ENCODE measurements at places on chromosomes 2 and 18.

GRCh38 chr2:235235977-235236767, 257.7 kb upstream of the AGAP1 start:
- no peak for DNase-seq

DNA sequence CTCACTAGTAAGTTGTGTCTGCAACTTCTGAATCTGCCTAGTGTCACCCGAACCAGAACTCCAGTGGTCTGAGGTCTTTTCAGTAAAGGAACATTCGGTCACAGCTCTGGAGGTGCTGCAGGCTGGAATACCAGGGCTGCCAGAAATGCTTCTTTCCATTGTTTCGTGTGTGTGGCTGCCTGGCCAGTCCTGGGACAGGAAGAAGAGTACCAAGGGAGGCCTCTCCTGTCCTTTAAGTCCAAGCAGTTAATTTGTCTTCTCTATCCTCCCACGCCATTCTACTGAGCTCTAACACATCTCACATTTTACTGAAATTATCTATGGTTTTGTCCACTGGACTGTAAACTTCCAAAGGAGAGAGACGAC, 196.0 kb downstream of the LNPK start:
- DNase-seq, result no peak

DNA sequence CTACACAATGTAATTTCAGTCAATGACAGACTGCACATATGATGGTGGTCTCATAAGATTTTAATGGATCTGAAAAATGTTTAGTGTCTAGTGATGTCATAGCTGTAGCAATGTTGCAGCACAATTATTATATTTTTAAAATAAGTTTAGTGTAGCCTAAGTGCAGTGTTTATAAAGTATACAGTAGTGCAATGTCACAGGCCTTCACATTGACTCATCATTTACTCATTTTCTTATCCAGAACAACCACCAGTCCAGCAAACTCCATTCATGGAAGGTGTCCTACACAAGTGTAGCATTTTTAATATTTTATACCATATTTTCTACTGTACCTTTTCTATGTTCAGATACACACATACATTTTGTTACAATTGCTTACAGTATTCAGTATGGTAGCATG, 663.1 kb downstream of the ERBB4 start:
- no peak for DNase-seq

GRCh38 chr18:57846258-57846657, 43.1 kb upstream of the ATP8B1 start:
- DNase-seq, result no peak

DNA sequence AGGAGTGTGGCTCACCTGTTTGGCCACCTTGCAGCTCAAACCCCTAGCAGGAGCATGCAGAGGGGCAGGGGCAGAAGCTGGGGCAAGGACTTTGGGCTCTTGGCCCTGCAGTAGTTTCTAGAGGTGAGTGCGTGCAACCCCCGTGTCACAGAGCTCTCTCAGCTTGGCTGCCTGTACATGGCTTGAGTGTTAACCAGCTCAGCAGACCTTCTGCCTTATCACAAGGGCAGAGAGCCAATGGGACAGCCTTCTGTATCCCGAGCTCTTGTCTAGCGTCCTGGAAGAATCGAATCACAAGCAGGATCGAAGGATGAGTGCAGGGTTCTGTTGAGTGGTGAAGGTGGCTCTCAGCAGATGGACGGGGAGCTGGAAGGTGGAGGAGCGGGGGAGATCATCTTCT, 120.3 kb upstream of the TMEM18 start:
- no peak for DNase-seq

GRCh38 chr2:239266779-239267287, 134.0 kb downstream of the HDAC4 start:
- no peak for DNase-seq

DNA sequence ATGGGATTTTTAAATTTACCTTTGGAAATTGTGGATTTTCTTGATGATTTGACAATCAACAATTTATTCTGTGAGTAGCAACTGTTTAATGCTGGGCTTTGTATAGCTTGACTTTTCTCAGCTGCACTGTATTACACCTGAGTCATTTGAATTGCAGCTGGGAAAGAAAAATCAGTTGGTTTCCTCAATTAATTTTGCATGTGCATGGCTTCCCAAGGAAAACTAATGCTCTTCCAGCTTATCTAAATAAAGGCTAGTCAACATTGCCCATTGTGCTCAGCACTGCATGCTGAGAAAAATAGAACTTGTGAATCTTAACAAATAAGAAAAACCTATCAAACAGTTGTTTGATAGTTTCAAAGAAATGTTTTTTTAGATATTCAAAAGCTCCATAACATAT, 268.3 kb upstream of the CDH20 start:
- DNase-seq, result no peak

- no peak for DNase-seq
These were observed 1.9 kb upstream of the PROM2 start for GRCh38 chr2:95272299-95272751.

- no peak for DNase-seq
These were observed 64.0 kb downstream of the RTN4 start for GRCh38 chr2:54986264-54986663.

- no peak for DNase-seq
These were observed 103.3 kb upstream of the SLC38A11 start for GRCh38 chr2:165058476-165059265.

DNA sequence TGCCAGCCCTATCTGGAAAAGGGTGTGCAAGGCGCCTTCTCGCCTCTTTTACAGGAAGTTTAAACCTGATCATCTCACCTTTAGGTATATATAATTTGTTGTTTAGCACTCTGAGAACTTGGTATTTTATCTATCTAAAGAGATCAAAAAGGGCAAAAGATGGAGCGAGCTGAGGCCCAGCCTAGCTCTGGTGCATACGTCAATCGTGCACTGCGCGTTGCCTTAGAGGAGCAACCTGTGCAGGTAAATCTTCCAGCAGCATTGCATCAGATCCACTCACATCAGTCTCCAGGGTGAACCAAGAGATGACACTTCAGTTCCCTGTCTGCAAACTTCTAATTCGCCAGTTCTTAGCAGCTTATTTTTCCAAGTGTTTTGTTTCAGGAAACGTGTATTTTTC, 15.4 kb downstream of the BCL11A start:
- DNase-seq, result no peak

DNA sequence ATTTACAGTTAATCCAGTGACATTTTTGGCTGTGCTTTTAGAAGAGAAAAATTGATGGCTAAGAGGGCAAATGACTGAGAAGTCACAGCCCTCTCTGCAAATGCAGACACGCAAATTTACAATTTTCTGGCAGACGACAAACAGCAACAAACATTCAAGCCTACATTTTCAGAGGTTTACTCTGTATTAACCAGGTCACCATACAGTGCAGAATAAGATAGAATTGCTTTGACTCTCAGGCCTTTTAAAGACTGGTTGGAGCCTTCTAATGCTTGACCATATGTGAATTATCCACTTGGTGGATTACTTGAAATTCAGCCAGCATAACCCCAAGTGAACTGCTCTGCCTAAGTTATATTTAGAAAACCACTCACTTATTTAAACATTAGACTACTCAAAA, 280.9 kb upstream of the STON1 start:
- DNase-seq, result no peak

- DNase-seq, result no peak
These were observed 13.6 kb downstream of the B3GNT2 start for GRCh38 chr2:62209427-62209991.

DNA sequence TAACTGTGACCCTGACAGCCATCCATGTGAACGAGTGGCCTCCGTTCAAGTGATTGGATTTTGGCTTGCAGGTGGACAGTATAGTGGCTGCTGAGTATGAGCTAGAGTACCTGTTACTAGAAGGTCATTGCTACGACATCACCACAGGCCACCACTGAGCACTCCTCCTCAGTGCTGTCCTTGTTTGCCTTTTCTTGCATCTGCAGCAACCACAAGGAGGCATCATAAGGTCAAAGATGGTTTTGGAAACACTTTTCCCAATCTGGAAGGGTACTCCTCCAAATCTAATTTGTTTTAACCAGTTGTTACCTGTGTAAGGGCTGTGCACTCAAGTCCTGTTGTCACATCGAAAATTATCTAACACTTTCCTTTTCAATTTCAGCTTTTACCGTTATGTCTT, 81.2 kb downstream of the UGGT1 start:
- DNase-seq, result peak; percentile 16

DNA sequence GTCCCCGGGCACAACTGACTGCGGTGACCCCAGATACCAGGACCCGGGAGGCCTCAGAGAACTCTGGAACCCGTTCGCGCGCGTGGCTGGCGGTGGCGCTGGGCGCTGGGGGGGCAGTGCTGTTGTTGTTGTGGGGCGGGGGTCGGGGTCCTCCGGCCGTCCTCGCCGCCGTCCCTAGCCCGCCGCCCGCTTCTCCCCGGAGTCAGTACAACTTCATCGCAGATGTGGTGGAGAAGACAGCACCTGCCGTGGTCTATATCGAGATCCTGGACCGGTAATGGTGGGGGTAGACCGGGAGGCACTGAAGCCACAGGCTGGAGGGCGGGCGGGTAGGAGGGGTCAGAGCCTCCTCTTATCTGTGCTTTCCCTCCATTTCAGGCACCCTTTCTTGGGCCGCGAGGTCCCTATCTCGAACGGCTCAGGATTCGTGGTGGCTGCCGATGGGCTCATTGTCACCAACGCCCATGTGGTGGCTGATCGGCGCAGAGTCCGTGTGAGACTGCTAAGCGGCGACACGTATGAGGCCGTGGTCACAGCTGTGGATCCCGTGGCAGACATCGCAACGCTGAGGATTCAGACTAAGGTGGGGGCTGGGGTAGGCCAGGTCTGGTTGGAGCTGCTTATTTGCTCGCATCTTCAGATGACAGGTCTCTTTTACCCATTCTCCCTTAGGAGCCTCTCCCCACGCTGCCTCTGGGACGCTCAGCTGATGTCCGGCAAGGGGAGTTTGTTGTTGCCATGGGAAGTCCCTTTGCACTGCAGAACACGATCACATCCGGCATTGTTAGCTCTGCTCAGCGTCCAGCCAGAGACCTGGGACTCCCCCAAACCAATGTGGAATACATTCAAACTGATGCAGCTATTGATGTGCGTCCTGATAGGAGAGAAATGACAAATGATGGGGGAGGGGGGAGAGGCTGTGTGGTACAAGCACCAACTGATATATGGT, 780 bp downstream of the HTRA2 start:
- DNase-seq, result peak; percentile 54

DNA sequence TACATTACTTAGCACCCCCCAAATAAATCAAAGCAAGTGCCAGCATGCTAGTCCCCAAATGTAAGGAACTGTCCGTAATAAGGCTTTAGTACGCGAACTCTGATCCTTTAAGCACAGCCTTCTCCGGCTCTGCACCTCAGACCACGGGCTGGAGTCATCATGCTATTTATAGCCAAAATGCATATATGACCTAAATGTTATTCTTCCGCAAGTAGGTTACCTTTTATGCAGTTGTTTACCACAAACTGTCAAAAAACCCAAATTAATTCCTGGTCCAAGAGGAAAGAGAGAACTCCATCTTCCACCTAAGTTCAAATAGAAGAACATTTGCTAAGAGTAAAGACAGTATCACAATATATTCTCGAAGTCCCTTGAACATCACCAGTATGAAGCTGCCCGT, 42.7 kb downstream of the ZNF516 start:
- peak; percentile 55 for DNase-seq

- no peak for DNase-seq
These were observed 93.5 kb upstream of the PARD3B start for GRCh38 chr2:204451766-204452165.

DNA sequence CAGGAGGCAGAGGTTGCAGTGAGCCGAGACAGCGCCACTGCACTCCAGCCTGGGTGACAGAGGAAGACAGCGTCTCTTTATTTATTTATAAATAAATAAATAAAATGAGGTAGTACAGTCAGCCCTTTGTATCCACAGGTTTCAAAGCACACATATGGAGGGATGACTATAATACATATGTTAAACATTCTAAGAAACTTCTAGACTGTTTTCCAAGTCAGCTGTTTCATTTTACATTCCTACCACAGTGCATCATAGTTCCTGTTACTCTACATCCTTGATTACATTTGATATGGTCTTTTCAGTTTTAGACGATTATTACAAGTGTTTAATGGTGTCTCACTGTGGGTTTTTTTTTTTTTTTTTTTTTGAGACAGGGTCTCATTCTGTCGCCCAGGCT, 157.6 kb downstream of the ATAD2B start:
- DNase-seq, result no peak

- DNase-seq, result no peak
These were observed 700.0 kb upstream of the SOX11 start for GRCh38 chr2:4992226-4992625.

DNA sequence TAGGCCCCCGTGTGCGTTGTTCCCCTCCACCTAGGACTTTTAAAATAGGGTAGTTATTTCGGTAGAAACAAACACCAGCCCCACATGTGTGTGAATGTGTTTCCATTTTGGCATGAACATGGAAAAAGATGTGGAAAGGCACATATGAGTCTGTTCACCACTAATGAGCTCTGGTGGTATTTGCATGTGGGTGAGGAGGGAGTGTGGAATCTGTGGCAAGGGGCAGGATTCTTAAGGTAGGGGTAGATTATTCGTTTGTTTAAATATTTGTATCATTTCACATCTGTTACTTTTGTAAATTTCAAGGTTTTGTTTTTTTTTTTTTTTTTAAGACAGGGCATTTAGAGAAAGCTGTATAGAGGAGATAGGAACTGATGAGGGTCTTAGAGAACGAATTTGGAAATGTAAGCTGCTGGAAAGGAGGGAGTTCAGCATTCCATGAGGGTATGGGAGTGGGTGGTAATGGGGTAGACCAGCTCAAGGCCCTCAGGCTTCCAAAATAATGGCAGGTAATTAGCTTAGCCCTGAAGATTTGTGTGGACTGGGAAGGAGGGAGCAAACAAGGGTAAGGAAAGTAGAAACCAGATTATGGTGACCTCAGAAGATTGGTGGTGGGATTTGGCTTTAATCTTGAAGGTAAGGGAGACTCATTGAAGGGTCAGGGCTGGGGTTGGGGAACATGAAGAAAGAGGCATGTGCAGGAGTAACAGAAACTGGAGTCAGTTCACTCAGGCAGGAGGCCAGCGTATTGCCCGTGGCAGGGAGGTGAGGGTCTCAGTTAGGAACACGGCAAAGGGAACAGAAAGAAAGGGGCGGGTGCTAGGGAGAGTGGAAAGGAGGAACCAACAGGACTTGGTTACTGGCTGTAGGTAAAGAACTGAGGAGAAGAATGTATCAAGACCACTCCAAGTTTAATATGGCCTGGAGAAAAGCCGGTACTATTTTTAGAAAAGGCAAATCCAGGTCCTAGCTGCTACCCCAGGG, 123.6 kb downstream of the PLB1 start:
- no peak for DNase-seq

DNA sequence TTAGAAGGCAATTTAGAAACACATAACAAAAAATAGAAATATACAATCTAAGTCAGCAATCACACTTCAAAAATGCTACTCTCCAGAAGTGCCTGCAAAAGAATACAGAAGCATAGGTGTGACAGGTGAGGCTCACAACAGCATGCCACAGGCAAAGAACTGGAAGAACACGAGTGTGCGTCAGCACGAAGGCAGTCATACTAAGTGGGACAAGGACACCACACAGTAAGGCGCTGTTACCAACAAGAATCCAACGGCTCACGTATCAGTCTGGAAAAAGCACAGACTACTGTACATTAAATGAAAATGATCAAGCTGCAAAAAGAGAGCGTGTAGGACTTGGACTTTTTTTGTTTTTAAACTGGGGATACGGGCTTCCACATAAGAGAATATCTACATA, 18.7 kb downstream of the HDLBP start:
- DNase-seq, result no peak
